ENCODE measurements at places on chromosomes 16 and 17.

DNA sequence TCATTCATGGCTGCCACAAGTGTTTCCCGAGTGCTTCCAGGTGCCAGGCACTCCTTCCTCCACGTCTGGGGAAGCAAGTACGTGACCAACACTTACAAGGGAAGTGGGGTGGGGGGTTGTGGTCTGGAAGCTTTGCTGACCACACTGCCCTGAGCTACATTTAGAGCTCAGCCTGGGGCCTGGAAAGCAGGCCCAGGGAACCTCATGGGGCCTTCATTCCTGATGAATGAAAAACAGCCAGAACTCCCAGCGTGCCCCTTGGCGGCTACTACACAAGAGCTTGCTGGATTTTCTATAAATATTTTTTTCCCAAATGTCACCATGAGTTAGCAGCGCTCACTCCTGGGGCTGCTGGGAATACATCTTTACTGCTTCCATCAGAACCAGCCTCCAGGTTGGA lies 73.3 kb downstream of the ABCC12 start:
- DNase-seq: no peak

DNA sequence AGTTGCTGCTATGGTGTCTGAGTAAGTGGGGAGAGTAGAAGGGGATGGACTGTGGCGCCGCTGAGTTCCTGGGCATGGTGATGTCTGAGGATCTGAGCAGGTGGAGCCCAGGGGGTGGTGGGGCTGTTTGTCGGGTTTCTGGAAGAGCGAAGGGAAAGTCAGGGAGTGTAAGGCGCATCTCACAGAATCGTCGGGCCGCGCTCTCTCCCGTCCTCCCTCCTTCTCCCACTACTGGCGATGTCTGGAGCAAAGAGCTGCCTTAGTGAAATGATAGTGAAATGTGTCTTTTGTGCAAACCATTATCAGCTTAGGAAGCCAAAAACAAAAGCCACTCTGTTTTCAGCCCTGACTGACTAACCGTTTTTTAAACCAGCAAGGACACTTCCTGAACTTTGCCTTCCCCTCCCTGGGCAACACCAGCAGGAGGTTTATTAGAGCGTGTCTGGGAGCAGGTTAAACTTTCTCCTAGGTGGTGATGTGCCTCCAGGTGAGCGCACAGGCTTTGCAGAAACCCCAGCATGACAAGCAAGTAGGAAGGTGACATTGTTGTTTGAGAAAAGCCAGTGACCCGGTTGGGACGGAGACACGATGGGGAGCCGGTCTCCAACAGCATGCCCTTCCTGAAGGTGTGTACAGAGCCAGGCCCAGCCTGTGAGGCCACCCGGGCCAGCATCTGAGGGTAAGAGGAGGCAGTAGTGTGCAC lies 49.1 kb downstream of the RAB11FIP3 start:
- no peak for DNase-seq

GRCh38 chr17:66842959-66843358 lies 8.0 kb downstream of the CACNG5 start:
- DNase-seq: no peak

DNA sequence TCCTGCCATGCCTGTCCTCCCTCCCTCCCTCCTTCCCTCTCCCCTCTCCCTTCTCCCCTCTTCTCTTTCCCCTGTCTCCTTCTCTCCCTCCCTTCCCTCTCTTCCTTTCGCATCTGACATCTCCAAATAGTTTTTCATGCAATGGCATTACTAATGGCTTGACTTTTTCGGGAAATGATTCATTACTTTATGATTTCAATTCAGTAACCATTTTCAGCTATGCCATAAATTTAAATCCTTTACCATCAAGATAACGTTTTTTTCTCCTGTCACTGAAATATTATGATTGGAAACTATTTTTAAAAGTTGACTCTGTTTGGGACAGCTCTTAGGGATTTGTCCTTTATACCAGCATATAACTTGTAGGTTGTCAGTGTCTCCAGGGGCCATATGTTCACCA lies 201.0 kb downstream of the WWOX start:
- DNase-seq: no peak

GRCh38 chr16:21223787-21224186 lies 9.7 kb upstream of the ANKS4B start:
- DNase-seq: no peak

DNA sequence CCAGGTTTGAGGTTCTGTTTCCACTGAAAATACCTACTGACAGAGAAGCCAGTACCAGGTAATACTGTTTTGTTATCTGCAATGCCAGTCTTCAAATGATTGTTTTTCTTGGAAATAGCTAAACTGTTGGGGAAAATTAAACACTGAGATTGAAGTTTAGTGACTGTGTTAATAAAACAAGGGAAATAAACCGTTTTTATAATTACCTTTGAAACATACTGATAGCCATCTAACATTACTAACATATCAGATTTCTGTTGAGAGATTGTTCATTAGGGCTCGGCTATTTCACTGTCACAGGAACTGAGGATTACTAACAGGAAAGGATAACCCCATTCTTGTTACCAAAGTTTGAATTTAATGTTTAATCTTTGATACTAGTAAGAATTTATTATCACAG lies 42.1 kb downstream of the CYB5B start:
- no peak for DNase-seq

DNA sequence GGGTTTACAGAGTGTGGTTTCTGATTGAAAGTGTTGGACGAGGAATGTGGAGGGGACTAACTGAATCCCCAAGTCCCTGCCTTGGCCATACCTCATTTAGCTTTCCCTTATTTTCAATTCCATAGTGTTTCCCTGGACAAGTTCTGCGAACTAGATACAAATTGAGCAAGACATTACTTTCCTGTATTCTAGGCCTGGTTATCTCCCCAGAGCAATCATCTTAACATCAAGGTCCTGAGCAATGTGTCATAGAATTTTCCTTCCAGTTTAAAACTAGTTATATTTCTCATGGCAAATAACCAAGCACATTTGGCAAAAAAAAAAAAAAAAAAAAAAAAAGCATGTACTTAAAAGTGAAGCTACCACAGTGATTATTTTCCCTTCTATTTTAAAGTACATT lies 330.1 kb downstream of the CDH11 start:
- DNase-seq: no peak

- no peak for DNase-seq
These were observed at the start of gene HIC1 for GRCh38 chr17:2054512-2055291. TSS of gene HIC1 (plus strand) at chr17:2055103. CDS start at chr17:2056691, 1,588 bp downstream.

DNA sequence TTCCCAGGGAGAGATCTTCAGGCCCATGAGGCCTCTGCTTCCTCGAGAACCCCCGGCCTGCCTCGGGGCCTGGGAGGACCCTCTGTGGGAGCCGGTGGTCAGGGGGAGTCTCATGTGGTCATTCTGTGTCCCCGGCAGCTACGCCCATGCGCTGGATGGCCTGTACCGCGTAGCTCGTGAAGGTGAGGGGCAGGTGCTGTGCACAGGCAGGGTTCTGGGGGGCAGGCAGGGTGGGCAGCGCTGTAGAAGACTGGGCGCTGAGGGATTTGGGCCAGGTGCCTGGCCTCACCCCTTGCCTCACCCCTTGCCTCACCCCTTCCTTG lies 4.6 kb downstream of the SLC25A10 start:
- DNase-seq: no peak

DNA sequence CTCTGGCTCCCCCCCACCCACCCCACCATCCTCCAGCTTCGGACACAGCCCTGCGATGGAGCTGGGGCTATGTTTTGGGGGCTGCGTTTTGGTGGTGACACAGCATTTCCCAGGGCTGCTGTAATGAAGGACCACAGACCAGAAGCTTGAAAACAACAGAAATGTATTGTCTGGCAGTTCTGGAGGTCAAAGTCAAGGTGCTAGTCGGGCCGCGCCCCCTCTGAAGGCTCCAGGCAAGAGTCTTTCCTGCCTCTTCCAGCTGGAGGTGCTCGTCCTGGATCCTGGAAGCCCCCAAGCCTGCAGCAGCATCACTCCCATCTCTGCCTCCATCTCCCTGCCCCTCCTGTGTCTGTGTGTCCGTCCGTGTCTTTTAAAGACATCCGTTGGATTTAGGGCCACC lies 50.8 kb downstream of the TBC1D16 start:
- no peak for DNase-seq

DNA sequence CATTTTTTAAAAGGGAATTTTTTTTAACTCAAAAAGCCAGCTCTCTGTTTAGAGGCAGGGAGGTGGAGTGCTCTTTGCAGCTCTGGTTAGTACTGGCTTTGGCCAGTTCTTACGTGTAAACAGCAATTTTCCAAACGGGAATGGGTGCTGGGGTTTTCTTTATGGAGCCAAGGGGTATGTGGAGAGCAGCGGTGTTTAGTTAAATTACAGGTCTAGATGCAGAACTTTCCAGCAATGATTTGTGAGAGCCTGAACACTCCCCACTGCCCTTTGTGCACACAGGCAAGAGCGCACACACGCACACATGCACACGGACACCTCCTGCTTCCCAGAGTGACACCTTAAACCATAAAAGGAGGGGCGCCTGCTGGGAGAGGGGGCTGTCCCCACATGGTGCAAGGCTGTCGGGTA lies 140.2 kb downstream of the MSI2 start:
- no peak for DNase-seq

GRCh38 chr17:83030432-83030831 lies 49.0 kb upstream of the METRNL start:
- DNase-seq: peak; percentile 64

DNA sequence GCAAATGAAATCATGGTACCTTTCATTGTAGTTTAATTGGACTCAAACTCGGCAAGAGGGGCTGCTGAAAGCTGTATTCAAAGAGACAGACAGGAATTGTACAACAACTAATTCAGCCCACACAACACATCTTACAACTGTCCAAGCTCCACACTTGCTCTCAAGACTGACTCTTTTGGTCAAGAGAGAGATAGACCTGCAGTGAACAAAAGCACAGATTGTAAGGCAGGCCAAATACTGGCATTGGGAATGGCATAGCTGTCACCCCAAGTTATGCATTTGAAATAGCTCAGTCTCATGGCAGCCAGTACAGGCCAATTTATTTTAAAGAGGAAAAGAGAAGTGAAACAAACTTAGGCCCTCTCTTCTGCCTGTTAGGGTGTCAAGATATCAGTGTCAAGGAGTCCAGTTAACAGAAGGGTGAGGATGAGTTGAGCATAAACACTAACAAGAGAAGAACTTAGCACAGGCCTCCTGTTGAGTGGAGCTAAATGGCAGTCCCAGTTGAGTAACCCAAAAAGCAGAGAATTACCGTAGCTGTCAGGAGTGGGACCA lies 215.7 kb downstream of the IRX3 start:
- no peak for DNase-seq

DNA sequence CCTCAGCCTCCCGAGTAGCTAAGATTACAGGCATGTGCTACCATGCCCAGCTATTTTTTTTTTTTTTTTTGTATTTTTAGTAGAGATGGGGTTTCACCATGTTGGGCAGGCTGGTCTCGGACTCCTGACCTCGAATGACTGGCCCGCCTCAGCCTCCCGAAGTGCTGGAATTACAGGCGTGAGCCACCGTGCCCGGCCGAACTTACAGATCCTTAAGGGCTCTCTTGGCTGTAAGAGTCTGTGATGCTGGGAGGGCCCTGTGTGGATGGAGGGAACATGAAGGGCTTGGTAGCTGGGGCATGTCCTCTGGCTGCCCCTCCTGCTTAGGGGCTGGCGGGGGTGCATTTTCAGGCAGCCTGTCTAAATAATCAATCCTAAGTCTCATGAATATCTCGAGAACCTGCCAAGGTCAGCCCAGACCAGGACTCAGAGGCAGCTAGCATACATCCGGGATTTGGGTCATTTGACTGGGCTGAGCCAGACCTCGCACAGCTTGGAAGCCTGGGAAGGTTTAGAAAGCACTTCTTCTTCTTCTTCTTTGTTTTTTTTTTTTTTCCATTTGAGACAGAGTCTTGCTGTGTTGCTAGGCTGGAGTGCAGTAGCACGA lies 17.1 kb downstream of the SPNS3 start:
- no peak for DNase-seq

DNA sequence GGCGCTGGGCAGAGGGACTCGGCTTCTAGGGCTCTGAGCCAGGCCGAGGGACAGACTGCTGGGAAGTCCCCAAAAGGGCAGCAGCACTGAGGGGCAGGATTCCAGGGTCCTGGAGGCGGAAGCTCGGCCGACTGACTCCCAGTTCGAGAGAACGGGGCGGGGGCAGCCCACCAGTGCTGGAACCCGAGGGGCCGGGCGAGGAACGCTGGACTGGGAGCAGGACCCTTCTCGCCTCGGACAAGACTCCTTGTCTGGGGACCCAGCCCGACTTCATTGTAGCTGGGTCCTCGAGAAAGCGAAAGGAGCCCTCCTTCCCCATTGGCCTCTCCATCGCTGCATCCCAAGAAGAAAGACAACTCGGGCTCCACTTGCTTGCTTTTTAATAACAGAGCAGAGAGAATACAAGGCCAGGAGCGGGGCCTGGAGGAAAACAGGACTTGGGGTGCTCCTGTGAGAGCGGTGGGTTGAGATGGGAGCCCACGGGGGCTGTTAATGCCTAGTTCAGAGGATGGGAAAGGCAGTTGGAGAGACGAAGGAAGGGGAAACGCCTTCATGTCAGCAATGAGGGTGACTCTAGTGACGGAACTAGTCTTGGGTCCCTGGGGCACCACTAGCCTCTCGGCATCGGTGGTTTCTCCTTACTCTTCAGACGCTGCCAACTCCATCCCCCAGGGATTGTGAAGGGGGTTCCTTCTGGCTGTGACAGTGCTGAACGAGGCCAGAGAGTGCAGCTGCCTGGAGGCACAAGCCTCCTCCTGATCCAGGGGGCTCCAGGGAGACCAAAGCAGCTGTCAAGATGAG lies 492 bp upstream of the CAMTA2 start:
- DNase-seq: peak; percentile 75

DNA sequence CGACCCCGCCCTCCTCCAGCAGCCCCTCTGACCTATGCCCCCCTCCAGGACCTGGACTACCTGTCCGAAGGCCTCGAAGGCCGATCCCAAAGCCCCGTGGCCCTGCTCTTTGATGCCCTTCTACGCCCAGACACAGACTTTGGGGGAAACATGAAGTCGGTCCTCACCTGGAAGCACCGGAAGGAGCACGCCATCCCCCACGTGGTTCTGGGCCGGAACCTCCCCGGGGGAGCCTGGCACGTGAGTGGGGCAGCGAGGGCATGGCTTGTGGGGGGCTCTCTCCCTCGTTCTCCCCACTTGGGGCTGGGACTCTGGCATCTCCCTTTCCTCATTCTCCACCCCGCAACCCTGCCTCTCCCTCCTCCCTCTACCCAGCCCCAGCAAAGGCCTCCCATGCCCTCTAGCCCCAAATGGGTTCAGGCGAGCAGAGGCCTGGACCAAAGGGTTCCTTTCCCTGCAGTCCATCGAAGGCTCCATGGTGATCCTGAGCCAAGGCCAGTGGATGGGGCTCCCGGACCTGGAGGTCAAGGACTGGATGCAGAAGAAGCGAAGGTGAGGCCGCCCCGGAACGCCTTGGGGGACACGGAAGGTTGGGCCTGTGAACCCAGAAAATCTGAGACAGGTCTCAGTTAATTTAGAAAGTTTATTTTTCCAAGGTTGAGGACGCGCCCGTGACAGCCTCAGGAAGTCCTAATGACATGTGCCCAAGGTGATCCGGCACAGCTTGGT lies 7.4 kb upstream of the NECAB2 start:
- DNase-seq: no peak

- no peak for DNase-seq
These were observed 1.4 kb downstream of the PRAC2 start for GRCh38 chr17:48724251-48725003.

DNA sequence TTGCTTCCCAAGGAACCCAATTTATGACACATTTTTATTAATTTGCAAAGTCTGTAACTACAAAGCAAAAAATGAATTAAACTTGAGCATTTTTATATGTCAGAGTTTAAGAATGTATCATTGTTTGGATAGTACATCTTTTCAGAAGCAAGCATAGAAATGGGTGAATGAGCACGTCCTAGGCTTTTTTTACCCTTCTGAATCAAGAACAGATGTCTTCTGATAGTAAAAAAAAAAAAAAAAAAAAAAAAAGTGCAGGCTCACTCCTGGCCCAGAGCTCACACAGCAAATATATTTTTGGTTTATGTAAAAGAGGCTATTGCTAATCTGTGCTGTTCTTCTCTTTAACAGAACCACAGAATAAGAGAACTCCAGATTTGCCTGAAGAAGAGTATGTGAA lies 6.3 kb downstream of the TERF2IP start:
- DNase-seq: no peak

All from coronary artery (tissue), 2 donors.